ENCODE measurements at places on chromosomes 6 and 20. TPM values are rescaled to one million over a fixed set of nuclear protein-coding genes. Genes with fewer than 3 reads are reported as not detected.

DNA sequence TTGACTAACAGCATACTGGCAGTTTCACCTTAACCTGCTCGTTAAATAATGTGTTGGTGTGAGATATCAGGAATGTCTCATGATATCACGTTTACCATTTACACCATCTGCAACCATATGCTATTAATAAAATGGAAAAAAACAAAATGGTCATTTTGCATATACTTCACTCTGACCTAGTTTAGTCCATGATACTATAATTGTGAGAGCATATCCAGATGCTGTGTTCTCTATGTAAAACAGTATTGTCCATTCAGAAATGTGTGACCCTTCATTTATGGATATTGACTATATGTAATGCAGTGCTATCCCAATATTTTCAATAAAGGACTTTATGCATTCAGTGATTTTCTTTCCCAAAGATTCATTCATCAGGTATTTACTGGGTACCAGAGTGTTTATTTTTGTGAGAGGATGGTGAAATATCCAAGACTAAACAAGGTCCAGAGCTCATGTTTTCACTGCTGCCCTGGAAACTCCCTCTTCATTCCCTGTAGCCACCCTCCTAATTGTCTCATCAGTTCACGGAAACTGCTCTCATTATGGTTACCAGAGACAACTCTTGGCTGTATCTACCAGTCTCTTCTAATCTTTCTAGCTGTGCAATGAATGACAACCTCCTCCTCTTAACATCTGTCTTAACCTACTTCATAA lies 25.7 kb upstream of the HINT3 start:
- DNase-seq = no peak

- DNase-seq = no peak
These were observed 84.2 kb downstream of the MYB start for GRCh38 chr6:135265278-135265677.

DNA sequence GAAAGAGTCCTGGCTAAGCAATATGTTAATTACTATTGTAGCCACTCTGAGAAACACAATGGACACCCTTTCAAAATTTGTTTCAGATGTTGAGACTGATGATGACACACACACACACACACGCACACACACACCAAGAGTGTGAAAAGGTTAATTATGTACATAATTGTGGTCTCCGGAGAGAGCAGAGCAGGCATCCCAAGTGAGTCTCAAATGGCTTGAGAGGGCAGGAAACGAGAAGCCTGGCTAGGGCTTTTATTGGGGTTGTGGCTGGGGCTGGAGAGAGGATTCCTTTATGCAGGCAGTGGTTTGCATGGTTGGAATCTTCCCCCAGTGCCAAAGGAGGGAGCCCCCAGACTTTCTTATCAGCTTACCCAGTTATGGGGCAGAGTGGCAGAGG lies 38.2 kb upstream of the NKX2-4 start:
- peak; percentile 43 for DNase-seq

GRCh38 chr6:130132286-130132701 lies 90.5 kb downstream of the SAMD3 start:
- DNase-seq = no peak

ABHD16B gene
- total RNA-seq = not detected

DNA sequence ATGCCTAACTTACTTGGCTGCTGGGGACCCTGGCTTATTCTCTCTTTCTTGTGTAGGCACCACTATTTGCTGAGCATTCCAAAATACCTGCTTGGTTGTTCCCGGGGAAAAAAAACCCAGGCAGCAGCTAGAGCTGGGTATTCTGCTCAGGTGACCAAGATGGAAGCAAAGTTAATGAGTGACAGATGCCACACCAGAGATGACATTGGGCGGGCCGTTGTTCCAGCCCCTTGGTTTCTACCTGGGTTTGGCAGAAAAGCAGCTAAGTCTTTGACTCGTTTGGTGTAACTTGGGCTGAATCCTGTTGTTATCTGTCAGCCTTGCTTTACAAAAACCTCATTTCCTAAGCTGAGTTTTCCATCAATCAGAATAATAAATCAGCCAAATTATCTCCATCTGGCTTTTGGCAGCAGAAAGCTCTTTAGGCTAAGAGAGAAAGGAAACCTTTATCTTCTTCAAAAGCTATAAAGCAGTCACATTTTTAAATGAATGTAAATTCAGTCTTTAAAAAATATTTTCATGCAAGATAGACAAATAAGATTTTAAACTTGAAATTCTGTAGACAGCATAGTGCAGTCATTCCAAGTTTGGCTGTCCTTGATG lies 202.0 kb upstream of the GMDS start:
- DNase-seq = no peak

DNA sequence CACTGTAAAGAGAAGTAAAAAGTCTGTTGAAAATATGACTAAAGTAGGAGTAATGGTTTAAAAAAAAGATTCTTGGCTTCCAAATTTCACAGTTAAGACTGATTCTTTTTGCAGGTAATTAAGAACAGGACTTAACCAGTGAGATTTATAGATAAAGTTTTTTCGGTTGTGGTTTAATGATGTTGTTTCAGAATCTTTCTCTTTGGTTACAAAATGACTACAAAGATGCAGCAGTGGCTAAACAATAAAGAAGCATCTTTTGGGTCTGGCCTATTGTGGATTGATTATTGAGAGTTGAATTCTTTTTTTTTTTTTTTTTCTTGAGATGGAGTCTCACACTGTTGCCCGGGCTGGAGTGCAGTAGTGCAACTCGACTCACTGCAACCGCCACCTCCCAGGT lies 109.7 kb downstream of the AKAP7 start:
- no peak for DNase-seq

DNA sequence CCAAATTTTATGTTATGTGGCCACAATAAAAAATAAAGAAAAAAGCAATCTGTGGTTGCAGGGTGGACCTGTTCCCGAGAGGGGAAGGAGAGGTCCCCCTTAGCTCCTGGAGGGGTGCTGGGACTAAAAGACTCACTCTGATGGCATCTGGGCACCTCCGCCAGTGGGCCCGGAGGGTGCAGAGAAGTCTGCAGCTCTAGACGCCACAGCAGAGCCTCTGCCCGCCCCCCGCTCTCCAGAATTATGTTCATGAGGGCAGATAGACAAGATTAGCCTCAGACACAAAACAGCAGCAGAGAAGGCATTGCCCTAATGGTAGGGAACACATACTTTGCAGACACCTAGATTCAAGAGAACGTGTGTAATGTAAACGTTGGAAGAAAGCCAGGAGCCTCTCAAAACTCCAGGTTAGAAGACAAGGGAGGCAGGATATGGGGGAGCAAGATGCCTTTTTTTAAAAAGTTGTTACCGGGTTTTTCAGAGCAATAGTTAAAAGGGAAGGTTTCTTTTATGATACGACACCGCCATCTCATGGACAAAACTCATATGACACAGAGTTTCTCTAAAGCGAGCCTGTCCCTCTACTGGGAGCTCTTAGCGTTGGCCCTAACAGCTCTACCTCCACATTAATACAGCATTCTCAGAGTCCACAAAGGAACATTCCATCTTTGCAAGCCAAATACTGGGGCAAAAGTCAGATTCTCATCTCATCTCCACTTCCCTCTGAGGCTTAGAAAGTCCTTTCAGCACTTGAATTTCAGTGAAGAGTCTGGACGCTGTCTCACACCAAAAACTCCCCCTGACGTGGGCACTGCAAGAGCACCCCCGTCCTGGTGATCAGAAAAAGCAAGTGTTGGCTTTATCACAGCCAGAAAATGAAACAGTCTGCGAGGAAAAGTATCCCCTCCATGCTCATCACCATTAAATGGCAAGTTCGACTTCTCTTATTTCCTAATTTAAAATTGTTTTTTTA lies 47.2 kb downstream of the FOXF2 start:
- DNase-seq = peak; percentile 69

FNDC1 gene
- under 0.01 TPM for total RNA-seq

OR2H2 gene
- not detected for total RNA-seq

DNA sequence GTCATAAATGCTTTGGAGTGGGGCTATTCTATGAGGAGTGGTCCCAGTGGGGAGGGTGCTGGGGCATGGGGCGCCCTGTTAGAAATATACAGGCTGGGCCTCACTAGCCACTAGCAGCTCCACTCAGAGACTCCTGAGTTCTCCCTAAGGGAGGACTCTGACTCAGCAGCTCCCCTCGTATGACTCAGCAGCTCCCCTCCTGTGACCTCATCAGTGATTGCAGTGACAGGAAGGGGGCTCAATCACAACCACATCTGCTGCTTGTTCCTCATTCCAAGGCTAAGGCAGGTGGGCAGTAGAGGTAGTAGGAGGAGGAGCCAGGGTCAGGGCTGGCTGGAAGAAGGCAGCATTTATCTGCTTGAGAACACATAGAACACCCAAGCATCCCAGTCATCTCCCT lies 73.7 kb downstream of the PRND start:
- DNase-seq = peak; percentile 83

DNA sequence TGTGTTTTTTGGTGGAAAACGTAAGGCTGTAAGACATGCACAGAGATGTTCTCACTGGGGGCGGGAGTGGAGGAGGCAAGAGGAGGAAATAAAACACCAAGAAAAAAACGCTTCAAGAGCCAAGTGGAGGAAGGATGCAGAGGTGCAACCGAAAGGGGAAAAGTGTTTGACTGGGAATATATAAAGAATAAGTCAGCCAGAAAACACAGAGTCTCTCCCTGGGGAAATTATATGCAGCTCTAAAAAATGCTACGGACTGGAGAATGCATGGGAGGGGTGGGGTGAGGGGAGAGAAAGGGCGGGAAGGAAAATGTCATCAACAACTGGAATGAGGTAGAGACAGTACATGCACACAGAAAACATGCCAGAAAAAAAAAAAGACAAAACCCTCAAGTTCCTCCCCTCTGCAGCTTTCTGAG lies 133.5 kb downstream of the SCML4 start:
- no peak for DNase-seq

DNA sequence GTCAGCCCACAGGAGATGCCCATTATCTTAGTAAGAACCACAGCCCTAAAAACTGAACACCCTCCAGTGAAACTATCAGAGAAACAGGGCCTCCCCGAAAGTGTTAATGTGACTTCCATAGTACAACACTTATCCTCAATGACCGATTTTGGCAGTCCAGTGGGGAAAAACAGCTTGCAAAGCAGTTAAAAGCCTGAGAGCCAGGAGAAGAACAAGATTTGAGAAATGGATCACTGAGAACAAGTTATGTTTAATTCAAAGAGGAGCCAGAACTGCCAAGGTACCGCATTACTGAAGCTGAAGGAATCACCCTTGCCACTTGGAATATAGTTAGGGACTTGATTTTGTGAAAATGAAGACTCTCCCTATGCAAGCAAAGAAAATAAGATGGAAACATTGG lies 236.9 kb downstream of the QKI start:
- no peak for DNase-seq

DNA sequence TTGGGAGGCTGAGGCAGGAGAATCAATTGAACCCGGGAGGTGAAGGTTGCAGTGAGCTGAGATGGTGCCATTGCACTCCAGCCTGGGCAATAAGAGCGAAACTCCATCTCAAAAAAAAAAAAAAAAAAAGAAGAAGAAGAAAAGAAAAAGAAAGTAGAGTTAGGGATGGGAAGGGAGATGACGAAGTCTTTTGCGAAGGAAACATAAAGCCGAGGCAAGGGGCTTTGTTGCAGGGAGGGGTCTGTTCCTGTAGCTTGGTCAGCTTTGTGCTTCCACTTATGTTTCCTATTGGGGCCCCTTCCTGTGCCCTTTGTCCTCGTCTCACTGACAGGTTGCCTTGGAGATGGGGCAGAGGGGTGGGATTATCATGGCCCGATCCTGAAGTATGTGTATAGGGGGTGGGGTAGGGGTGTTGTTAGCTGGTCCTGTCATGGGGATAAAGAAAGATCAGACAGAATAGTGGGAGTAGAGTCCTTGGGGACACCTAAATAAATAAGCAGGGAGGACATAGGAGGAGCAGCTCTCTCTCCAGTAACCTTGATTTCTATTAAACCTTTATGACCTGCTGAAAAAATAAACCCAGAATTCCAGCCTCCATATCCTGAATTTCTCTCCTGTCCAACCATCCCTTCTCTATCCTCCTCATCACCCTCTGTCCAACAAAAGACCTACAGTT lies 1.1 kb upstream of the CLIC1 start:
- peak; percentile 67 for DNase-seq

DNA sequence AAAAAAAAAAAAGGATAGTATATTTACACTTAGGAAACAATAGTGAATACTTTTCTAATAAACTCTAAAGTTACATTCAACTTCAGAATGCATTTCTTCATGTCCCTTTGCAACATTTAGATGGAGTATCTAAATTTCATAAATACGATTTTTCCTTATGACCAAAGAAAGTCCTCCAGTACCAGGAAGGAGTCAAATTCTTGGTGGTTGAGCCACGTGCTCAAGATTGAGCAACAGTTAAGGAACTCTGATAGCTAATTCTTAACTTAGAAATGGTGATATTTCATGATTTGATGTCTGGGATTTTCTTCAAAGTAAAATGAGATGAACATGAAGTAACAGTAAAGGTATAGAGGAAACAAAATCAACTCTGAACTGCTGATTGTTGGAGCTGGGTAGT lies 92.7 kb downstream of the SASH1 start:
- no peak for DNase-seq

DNA sequence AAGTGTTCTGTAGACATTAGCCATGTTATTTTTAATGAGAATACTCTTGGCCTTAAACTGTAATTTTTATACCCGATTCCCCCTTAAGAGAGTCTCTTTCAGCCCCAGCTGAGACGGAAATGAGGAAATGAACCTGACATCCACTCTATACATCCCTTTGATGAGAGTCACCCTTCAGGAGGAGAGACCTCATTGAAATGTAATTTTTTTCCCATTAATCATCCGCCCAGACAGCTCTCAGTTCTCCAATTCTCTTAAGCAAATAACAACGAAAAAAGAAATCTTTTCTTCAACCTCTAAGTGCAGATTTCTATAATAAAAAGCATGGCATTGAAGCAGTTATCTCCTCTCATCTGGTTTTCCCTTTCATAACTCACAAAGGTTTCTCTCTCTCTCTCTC lies 243.8 kb upstream of the PMEPA1 start:
- DNase-seq = peak; percentile 17

GRCh38 chr6:81764531-81764930 lies 12.1 kb upstream of the TENT5A start:
- DNase-seq = no peak

DNA sequence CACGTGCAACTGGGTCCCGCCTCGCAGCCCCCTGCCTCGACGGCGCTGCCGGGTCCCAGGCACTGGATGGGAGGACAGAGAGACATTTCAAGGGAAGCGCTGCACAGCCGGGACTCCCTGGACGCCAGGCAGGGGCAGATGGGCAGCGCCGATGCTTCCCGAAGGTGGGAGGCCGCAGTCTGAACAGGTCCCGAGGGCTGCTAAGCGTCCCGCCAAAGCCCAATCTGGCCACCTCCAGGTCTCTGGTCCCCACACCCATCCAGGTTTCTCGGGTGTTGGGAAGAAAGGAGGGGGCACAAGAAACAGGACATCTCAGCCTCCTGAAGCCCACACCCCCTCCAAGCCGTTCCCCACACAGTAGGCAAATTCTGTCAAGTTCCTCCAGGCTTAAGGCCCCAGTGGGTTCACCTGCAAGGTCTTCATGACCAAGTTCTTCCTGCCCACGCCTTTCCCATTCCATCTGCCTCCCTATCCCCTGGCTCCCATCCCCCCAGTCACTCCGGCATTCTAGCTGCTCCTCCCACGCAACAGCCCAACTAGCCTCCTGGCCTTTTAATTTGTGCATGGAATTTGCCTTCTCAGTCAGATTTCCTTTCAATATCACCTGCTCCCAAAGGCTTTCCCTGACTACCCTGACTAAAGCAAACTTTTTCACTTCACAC lies 5.4 kb upstream of the CPXM1 start:
- peak; percentile 36 for DNase-seq

SYCP2 gene
- 1.7 TPM for total RNA-seq
